ENCODE measurements at places on chromosomes 12 and 14.

DNA sequence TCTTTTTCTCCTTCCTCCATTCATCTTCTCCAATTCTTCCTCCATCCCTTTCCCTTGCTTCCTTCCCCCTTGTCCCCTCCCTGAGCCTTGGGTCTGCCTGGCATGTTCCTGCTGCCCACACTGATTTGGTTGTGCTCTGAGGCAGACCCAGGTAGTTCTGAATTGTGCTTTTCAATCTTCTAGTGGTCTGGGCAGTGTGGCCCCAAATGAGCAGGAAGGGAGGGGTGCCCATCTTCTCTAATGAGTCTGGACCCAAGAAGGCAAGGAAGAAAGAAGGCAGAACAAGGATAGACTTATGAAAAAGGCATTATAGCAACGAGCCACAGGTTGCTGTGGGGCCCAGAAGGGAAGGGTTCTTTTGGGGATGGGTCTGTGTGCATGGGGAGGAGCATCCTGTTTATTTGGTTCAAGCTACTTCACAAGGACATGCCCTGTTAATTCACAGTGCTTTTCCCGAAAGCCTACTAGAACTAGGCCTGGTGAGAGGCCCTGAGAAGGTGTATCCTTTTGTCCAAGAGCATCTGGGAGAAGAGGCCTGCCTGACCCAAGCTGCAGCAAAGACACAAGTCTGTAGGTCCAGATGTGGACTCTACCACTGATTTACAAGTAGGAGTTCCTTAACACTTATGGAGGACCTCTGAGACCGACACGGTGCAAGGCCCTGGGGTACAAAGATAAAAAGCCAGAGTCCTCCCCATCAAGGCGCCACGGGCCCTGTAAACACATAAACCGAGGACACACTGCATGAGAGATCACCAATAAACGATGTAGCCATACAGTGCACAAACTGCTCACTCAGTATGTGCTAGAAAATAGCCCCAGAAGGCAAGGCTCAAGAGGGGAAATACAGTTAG lies 1.1 kb upstream of the SUSD6 start:
- no peak for DNase-seq

DNA sequence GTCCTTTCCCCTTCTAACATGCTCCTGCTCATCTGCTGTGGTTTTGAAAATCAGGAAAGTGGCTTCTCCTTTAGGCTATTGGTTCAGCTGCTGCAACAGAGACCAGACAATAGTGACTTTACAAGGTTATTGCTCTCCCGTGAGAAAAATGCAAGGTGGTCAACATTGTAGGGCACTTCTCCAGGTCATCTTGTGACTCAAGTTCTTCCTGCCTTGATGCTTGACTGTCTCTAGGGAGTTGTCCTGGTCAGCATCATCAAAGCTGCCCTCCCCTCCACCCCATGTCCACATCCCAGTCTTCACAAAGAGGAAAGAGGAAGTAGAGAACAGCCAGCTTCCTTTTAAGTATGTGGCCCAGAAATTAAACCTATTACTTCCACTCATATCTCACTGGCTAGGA lies 3.9 kb upstream of the TMEM63C start:
- DNase-seq: no peak

- DNase-seq: no peak
These were observed 254.4 kb upstream of the SFSWAP start for GRCh38 chr12:131456301-131457027.

GRCh38 chr14:93788543-93789227 lies 400 bp upstream of the PRIMA1 start:
- peak; percentile 81 for DNase-seq

DNA sequence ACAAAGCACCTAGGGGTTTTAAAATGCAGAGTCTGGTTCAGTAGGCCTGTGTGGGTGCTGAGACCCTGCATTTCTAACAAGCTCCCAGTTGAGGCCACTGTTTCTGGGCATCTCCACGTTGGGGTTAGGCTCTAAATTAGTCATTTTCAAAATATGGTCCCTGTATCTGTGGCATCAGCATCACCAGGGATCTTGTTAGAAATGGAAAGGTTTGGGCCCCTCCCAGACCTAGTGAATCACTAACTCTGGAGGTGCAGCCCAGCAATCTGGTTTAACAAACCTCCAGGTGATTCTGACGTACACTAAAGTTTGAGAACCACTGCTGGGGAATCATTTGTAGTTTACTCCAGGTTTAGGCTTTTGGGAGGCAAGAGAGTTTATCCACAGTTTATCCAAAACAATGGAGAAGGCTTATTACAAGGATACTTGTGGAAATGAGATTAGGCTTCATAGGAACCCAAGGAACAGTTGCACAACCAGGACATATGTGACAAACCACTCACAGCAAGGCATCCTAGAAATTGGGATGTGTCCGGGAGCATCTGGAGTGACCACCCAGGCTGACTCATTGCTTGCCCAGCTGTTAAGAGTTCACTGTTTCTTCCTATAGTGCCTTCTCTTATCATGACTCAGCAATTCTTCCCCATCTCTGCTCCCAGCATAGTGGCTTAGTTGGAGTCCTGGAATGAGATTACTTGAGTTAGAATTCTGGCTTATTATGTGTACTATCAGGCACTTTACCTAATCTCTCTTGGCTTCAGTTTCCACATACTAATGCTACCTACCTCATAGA lies 71.6 kb upstream of the STXBP6 start:
- no peak for DNase-seq

GRCh38 chr14:69921052-69921451 lies 41.8 kb downstream of the SMOC1 start:
- DNase-seq: no peak

DNA sequence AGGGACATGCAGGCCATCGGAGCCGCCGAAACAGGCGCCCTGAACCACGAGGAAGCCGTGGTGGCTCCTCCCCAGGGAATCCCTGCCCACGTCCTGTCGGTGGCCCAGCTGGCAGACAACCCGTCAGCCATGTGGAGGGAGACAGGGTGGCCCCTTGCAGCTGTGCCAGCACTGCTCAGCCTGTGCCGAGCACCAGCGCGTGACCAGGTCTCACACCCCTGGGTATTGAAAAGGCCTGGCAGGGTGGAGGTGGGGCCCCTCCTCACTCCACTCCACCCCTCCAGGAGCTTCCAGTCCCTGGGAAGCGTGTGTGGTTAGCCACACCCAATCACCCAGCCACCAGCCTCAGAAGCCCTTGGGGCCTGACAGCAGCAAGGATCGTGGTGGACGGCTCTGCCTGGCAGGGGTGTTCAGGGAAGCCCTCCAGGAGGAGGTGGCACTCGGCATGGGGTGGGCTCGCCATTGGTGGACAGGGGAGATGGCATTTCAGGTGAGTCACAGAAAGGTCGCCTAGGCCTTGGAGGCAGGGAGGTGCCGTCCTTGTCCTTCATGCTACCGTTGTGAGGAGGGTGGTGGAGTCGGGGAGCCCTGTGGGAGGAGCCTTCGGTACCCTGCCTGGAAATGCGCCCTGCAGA lies 12.3 kb upstream of the DLK1 start:
- no peak for DNase-seq

GRCh38 chr14:93804654-93805053 lies 16.4 kb upstream of the PRIMA1 start:
- no peak for DNase-seq

DNA sequence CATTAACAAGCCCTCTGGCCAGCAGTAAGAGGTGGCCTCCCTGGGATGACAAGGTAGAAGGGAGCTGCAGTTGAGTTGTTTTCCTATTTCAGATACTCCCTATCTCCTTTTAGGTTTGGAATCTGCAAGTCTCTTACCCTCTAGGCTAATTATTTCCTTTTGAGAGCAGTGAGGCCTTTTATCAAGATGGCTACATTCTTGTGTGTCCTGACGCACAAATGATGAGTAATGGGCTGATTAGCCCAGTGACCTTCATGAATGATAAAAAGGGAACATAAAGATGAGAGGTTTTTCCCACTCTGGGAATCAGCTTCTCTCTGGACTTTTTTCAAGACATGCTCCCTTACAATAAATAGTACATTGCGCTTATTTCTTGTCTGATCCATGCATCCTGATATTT lies 22.9 kb downstream of the DYRK2 start:
- DNase-seq: no peak

DNA sequence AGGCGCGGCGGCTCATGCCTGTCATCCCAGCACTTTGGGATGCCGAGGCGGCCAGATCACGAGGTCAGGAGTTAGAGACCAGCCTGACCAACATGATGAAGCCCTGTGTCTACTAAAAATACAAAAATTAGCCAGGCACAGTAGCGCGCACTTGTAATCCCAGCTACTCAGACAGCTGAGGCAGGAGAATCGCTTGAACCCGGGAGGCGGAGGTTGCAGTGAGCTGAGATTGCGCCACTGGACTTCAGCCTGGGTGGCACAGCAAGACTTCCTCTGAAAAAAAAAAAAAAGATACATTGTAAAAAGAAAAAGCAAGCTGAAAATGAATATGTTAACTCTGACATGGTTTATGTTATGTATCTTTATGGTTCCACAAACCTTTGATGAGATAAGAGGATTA lies 33.6 kb downstream of the RPGRIP1 start:
- DNase-seq: no peak

DNA sequence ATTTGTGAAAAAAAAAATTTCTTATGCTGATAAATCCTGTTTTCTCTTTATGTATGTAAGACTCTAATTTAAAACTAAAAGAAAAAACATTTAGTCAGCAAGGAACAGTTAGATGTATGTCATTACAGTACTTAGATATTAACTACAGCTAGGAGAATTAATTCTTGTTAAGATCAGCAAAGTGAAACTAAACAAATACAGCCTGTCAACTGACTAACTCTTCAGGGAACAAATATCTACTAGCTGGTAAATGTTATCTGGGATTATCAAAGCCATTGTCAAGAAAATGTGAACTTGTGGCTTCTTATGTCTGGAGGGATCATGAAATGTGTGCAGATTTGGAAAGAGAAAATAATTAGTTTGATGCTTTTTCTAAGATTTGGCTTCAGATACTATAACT lies 27.5 kb downstream of the MGAT4C start:
- DNase-seq: no peak

DNA sequence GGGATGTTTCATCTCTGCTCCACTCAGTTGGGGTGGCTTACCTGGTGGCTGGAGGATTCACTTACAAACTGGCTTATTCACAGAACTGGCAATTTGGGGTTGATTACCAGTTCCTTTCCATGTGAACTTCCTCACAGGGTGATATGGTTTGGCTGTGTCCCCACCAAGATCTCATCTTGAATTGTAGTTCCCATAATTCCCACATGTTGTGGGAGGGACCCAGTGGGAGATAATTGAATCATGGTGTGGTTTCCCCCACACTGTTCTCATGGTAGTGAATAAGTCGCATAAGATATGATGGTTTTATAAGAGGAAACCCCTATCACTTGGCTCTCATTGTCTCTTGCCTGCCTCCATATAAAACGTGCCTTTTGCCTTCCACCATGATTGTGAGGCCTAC lies 26.9 kb upstream of the IGF1 start:
- DNase-seq: no peak

DNA sequence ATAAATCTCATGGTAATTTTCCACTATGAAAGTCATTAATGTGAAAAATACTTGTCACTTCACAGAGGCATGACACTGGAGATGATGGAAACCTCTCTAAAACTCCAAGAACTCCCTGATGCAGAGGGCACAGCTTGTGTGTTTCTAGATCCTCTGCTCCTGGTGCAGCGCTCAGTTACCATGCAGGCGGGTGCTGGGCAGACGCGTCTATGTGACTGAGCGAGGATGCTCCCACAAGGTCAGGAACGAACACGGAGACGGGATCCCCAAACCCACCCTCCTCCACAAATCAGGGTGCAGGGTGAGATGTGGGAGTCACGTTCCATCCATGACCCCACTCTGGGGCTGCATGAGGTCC lies 81.5 kb downstream of the CCDC88C start:
- no peak for DNase-seq

GRCh38 chr12:57069523-57069922 lies 9.1 kb downstream of the NEMP1 start:
- peak; percentile 79 for DNase-seq

DNA sequence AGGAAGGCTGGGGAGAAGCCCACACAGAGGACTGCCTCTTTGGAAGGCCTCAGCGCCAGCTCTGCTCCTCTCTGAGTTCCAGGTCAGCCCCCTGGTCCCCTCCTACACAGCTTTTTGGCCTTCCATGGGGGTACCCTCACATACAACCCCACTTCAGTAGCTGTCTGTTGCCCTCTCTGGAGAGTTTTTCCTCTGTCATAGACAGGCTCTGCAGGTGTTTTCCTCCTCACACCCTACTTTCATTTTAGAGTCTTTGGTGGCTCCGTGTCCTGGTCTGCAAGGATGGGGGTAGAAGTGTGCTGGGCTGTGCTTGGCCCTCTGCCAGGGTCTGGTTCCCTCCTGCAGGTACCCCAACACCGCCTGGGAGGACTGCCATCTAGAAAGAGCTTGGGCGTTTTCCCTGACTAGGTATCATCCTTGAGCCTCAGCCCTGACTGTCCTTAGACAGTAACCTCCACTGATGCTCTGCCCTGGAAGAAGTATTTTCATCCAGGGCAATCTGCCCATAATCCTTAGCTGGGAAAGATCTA lies 15.1 kb downstream of the ZDHHC22 start:
- DNase-seq: no peak

GRCh38 chr14:81018684-81019083 lies 63.3 kb downstream of the TSHR start:
- DNase-seq: no peak

GRCh38 chr12:63997198-63997597 lies 152.7 kb downstream of the SRGAP1 start:
- DNase-seq: no peak

GRCh38 chr12:70246580-70246979 lies 3.3 kb downstream of the CNOT2 start:
- DNase-seq: no peak

- no peak for DNase-seq
These were observed 75.2 kb downstream of the TNFAIP2 start for GRCh38 chr14:103198131-103199105.

DNA sequence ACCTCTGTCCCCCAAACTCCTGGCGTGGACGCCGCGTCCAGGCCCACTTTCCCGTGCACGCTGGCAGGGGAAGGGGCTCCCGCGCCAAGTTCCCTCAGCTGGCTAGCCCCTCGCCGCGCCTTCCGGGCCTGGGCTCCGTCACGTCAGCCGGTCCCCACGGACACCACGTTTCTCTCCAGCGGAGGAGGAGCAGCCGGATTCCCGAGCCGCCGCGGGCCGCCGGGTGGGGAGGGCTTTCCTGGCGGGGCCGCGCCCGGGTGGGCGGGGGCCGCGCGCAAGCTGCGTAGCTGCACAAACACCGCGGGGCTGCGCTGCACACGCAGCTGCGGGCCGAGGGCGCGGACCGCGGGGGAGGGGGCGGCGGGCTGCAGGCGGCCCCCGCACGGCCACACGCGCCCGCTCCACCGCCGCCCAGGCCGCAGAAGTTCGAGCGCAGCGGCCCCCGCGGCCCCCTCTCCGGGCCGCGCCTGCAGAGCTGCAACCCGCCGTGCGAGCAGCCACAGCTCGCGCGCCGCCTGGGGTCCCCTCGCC lies 45.1 kb upstream of the PNMA1 start:
- no peak for DNase-seq

GRCh38 chr12:24773996-24774395 lies 174.9 kb downstream of the BCAT1 start:
- no peak for DNase-seq

- DNase-seq: no peak
These were observed 6.6 kb upstream of the KLRD1 start for GRCh38 chr12:10301103-10301502.

GRCh38 chr12:4211372-4211771 lies 62.2 kb upstream of the CCND2 start:
- no peak for DNase-seq

- no peak for DNase-seq
These were observed 26.8 kb downstream of the CPSF6 start for GRCh38 chr12:69266036-69266635.

GRCh38 chr12:66013224-66013623 lies 117.3 kb downstream of the LLPH start:
- DNase-seq: no peak

- peak; percentile 5 for DNase-seq
These were observed at the start of gene RNU6-7 for GRCh38 chr14:32201816-32202490. Gene RNU6-7, plus strand, starts transcription at chr14:32202045.

GRCh38 chr12:127063339-127064072 lies 1203.5 kb upstream of the TMEM132C start:
- no peak for DNase-seq
